Endodermal cell (in vitro differentiated cells): ENCODE measurements at places on chromosomes 1 and 21. TPM values are rescaled to one million over a fixed set of nuclear protein-coding genes. Genes with fewer than 3 reads are reported as not detected.

DNA sequence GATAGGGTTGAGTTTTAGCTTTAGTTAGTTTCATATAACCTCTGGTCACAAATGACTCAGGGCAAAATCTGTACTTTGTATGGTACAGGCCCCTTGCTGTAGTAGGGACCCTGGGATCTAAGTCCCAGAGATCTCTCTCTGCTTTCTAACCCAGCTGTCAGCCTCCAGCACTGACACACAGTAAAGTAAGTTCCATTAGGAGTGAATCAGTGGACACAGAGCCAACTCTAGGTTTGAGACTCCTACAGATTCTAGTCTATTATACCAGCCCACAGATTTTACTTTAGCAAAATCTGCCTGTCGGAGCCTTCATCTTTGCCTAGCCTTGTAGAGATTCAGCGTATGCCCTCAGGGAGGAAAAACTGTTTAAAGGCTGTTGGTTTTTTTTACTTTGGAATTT is 52.5 kb downstream of the ANGPTL1 start:
- DNase-seq = no peak
- peaks cover 47% of the 10 kb centered on the region for H3K36me3 ChIP-seq
- H3K4me1 ChIP-seq = no peaks in the 10 kb centered on the region
- H3K27ac ChIP-seq = no peak overlapping the region
- H3K4me3 ChIP-seq = no peak overlapping the region

GRCh38 chr21:46469275-46469674 is 10.6 kb downstream of the DIP2A start:
- H3K36me3 ChIP-seq = peaks cover 29% of the 10 kb centered on the region
- no peak overlapping the region for H3K4me3 ChIP-seq
- H3K27me3 ChIP-seq = no peaks in the 10 kb centered on the region
- peak; percentile 18 for DNase-seq
- peaks cover 2% of the 10 kb centered on the region for H3K4me1 ChIP-seq
- H3K27ac ChIP-seq = no peak overlapping the region

DNA sequence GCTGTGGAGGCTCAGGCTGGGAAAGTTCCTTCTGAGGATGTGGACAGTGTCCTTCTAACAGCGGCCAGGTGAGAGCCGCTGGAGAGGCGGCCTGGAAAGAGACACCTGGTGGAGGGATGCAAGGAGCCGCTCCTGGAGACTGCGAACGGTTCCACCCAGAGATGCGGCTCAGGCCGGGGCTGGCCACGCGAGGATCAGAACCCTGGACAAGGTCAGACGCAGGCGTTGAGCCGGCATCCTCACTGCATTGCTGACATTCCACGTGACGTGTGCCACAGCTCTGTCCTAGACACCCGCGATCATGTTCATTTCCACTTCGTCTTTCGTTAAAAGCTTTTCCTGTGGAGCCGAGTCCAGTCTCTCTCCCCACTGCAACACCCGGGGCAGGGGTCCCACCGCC is 28.8 kb downstream of the CFAP74 start:
- H3K36me3 ChIP-seq = no peaks in the 10 kb centered on the region
- H3K27ac ChIP-seq = no peak overlapping the region
- no peak overlapping the region for H3K4me3 ChIP-seq
- peak; percentile 69 for DNase-seq
- no peaks in the 10 kb centered on the region for H3K4me1 ChIP-seq

DNA sequence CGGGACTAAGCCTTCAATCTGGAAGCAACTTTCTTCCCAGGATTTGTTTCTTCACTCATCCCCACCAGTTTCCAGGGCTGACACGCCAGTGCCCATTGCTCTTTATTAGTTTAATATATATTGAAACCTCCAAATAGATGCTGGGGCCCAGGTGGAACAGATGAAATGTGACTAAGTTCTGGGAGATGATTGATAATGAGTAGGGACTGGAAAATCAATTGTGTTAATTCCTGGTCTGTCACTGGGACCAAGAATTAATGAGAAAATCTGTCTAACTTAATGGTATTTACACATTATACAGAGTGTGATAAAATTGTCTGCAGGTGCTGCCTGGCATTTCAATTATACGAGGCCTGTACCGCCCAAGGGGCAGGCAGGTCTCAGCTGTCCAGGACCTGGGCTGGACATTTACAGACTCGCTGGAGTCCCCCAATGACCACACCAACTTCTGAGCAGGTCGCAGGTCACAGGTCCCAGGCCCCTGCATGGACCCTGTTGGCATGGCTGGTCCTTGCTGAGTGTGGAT is 35.8 kb downstream of the UBIAD1 start:
- H3K27ac ChIP-seq = no peak overlapping the region
- no peak for DNase-seq
- no peak overlapping the region for H3K4me3 ChIP-seq
- no peaks in the 10 kb centered on the region for H3K36me3 ChIP-seq
- H3K27me3 ChIP-seq = no peaks in the 10 kb centered on the region
- H3K4me1 ChIP-seq = peaks cover 9% of the 10 kb centered on the region

DNA sequence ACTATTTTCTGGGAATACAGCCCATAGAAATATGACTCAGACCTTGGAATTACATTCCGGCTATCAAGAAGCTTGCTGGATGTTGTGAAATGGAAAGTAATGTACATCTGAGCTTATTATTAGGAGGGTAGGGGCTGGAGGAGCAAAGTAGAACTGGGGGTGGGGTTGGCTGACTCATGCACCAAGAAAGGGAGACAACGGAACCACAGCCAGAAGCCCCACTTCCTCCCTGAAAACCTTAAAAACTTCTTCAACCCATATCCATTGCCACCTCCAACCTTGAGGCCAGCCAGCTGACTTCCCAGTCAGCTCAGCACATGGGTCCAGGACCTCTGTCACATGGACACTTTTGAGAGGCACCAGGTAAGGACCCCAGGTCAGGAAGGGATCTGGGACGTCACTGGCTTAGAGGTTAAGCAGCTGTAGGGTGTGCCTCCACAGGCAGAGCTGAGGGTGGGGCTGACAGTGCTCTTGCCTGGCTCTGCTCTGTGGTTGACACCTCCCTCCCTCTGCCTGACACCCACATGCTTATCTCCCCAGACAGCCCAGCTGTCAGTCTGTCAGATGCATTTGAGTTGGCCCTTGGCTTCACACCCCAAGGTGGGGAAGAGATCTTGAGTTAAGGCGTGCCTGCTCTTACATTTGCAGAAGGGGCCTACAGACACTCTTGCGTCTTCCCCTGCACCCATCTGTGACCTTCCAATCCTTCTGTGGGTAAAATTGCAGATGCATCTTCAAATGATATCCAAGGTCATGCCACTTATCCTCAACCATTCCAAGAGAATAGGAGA is 5.7 kb upstream of the ZNF683 start:
- no peaks in the 10 kb centered on the region for H3K36me3 ChIP-seq
- H3K4me1 ChIP-seq = peaks cover 4% of the 10 kb centered on the region
- H3K4me3 ChIP-seq = no peak overlapping the region
- no peak overlapping the region for H3K27ac ChIP-seq
- DNase-seq = no peak

DNA sequence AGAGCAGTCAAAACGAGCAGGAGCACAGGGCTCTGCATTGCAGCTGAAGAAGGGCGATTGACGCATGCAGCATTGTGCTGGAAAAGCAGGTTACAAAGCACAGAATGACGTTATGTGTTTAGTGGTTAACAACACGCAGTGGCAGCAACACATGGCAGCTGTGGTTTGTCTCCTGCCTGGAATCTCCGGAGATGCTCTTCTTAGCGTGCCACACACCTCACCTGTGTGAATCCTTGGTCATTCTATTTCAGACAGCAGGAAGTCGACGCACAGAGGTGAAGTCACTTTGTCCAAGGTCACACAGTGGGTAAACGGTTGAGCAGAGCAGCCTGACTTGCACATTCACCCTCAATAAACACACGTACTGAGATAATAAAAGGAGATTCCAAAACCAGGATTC is 14.7 kb downstream of the OBSCN start:
- no peak for DNase-seq
- peaks cover 71% of the 10 kb centered on the region for H3K36me3 ChIP-seq
- H3K4me3 ChIP-seq = no peak overlapping the region
- no peak overlapping the region for H3K27ac ChIP-seq
- peaks cover 3% of the 10 kb centered on the region for H3K4me1 ChIP-seq

Gene ADGRB2
- 11.1 and 13.1 TPM in 2 replicates for total RNA-seq

Gene ARTN
- total RNA-seq = 3.3 and 4.0 TPM in 2 replicates

GRCh38 chr1:64129701-64130100 is 73.7 kb upstream of the UBE2U start:
- no peaks in the 10 kb centered on the region for H3K36me3 ChIP-seq
- H3K4me1 ChIP-seq = peaks cover 7% of the 10 kb centered on the region
- no peak overlapping the region for H3K27ac ChIP-seq
- DNase-seq = no peak

- H3K4me3 ChIP-seq = no peak overlapping the region
- no peak overlapping the region for H3K27ac ChIP-seq
- no peaks in the 10 kb centered on the region for H3K27me3 ChIP-seq
- no peak for DNase-seq
- H3K36me3 ChIP-seq = peaks cover 35% of the 10 kb centered on the region
- no peaks in the 10 kb centered on the region for H3K4me1 ChIP-seq
Measured at GRCh38 chr21:43899307-43900077, 34.5 kb downstream of the AGPAT3 start.

DNA sequence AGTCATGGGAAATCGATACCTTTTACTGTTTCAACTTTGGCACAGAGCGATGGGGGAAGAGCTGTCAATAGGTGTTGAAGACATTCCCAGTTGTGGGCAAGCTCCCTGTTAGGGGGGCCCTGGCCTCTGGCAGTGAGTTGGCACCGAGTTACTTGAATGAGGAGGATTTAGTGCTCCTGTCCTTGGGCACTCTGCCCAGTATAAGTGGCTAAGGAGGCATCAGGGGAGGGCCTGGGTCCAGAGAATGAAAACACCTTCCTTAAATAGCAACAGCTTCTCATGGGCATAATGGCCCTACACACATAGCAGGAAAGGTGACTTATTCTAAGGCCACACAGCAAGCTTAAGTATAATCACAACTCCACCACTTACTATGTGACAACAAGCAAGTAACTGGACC is 664.4 kb downstream of the PTPRU start:
- DNase-seq = no peak
- no peak overlapping the region for H3K4me3 ChIP-seq
- H3K4me1 ChIP-seq = no peaks in the 10 kb centered on the region
- no peaks in the 10 kb centered on the region for H3K27me3 ChIP-seq
- no peaks in the 10 kb centered on the region for H3K36me3 ChIP-seq

DNA sequence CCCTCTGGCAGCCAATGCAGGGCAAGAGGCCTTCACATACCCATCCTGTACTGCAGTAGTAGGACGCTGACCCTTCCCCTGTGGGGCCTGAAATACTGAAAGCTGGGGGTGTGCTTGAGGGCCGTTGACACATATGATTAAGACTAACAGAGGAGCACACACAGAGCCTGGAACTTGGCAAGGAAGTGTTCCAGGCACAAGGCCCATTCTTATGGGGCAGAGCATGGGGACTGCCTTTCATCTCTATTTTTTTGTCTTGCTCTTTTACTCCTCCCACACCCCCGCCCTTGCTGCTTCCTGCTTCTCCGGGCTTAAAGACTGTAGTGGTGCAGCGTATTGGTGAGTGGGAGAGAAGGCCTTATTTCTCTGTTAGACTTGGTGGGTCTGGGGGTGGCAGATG is 137.4 kb downstream of the BACH1 start:
- no peak overlapping the region for H3K4me3 ChIP-seq
- no peak overlapping the region for H3K27ac ChIP-seq
- H3K4me1 ChIP-seq = peaks cover 7% of the 10 kb centered on the region
- no peaks in the 10 kb centered on the region for H3K27me3 ChIP-seq
- H3K36me3 ChIP-seq = no peaks in the 10 kb centered on the region

Gene G0S2
- 1.4 TPM in 1 of 3 replicates, not detected in the others for total RNA-seq

- no peak for DNase-seq
- H3K27me3 ChIP-seq = no peaks in the 10 kb centered on the region
- H3K4me1 ChIP-seq = peaks cover 3% of the 10 kb centered on the region
Measured at GRCh38 chr1:186888367-186888766, 59.6 kb downstream of the PLA2G4A start.

GRCh38 chr1:245961137-245961540 is 545.9 kb downstream of the SMYD3 start:
- no peak overlapping the region for H3K4me3 ChIP-seq
- no peak for DNase-seq
- no peaks in the 10 kb centered on the region for H3K27me3 ChIP-seq
- H3K36me3 ChIP-seq = no peaks in the 10 kb centered on the region
- no peak overlapping the region for H3K27ac ChIP-seq

DNA sequence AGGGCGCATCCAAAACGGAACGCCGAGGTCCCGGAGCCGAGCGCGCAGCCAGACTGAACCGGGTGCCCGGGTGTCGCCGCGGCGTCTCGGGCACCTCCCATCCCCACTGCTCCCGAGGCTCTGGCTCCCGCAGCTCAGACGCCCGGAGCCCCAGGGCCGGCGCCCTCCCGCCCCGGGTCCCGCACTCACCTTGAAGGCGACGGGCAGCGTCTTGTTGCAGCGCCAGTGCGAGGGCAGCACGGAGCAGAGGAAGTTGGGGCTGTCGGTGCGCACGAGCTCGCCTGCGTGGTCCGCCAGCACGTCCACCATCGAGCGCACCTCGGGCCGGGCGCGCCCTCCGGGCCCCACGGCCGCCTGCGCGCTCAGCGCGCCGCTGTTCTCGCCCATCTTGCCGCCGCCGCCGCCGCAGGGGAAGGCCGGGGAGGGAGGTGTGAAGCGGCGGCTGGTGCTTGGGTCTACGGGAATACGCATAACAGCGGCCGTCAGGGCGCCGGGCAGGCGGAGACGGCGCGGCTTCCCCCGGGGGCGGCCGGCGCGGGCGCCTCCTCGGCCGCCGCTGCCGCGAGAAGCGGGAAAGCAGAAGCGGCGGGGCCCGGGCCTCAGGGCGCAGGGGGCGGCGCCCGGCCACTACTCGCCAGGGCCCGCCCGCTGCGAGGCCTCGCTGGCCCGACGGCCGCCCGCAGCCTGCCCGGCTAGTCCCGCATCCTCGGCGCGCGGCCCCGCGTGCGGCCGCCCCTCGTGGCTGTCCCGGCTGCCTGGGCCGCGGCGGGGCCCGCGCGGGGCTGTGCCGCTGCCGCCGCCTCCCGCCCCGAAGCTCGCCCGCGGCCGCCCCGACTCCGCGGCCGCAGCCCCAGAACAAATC is 447 bp downstream of the RUNX3 start:
- no peak overlapping the region for H3K27ac ChIP-seq
- H3K36me3 ChIP-seq = no peaks in the 10 kb centered on the region
- H3K4me3 ChIP-seq = no peak overlapping the region
- peaks cover 4% of the 10 kb centered on the region for H3K4me1 ChIP-seq
- DNase-seq = peak; percentile 81
